ENCODE measurements at places on chromosomes 3 and 15.

GRCh38 chr3:122594025-122594424, 16.6 kb downstream of the PARP15 start:
- H3K4me1 ChIP-seq = no peaks in the 10 kb centered on the region
- H3K27ac ChIP-seq = no peak overlapping the region
- H3K27me3 ChIP-seq = no peaks in the 10 kb centered on the region
- H3K4me3 ChIP-seq = no peak overlapping the region

- H3K36me3 ChIP-seq = no peaks in the 10 kb centered on the region
- no peak overlapping the region for H3K4me3 ChIP-seq
- no peaks in the 10 kb centered on the region for H3K27me3 ChIP-seq
- H3K4me1 ChIP-seq = peaks cover 14% of the 10 kb centered on the region
- no peak overlapping the region for H3K27ac ChIP-seq
- peak; percentile 23 for DNase-seq
Measured at GRCh38 chr15:85030301-85030929, 48.8 kb downstream of the PDE8A start.

DNA sequence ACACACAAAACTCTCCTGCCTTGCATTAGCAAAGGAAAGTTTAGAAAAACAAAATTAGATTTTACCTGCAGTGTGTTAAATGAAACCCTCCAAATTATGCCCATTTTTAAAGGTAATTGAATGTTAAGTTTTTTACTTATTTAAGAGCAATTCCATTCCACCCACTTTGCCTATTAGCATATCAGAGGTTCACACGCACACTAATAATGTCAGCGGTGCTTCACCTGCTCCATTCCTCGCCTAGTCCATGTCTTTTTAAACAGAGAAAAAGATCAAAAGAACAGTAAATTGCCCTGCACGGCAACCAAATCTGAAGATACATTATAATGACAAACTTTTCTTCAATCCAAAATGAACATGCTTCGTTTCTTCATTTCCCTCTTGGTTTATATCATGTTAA, 97.3 kb upstream of the LRRN1 start:
- H3K4me1 ChIP-seq = no peaks in the 10 kb centered on the region
- no peaks in the 10 kb centered on the region for H3K36me3 ChIP-seq
- H3K4me3 ChIP-seq = no peak overlapping the region
- H3K27ac ChIP-seq = no peak overlapping the region
- DNase-seq = no peak

DNA sequence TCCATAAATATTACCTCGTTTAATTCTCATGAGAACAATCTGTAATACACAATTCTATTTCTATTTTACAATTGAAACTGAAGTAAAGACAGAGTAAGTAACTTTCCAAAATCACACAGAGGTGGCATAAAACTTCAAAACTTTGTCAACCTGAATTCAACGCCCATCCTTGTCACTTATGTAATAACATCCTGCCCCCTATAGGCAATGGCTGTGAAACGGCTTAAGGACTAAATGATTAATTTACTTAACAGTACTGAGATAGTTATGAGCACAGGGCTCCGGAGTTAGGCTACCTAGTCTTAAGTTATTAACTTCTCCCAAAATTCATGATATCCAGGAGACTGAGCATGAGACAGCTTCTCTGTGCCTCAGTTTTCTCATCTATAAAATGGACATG, 293.1 kb upstream of the CHRM5 start:
- no peaks in the 10 kb centered on the region for H3K27me3 ChIP-seq
- no peak overlapping the region for H3K4me3 ChIP-seq
- H3K36me3 ChIP-seq = no peaks in the 10 kb centered on the region
- peak; percentile 66 for DNase-seq
- H3K4me1 ChIP-seq = no peaks in the 10 kb centered on the region

GRCh38 chr3:18716101-18716500, 291.0 kb upstream of the SATB1 start:
- DNase-seq = no peak
- no peaks in the 10 kb centered on the region for H3K36me3 ChIP-seq
- no peak overlapping the region for H3K27ac ChIP-seq
- no peaks in the 10 kb centered on the region for H3K4me1 ChIP-seq
- no peak overlapping the region for H3K4me3 ChIP-seq

DNA sequence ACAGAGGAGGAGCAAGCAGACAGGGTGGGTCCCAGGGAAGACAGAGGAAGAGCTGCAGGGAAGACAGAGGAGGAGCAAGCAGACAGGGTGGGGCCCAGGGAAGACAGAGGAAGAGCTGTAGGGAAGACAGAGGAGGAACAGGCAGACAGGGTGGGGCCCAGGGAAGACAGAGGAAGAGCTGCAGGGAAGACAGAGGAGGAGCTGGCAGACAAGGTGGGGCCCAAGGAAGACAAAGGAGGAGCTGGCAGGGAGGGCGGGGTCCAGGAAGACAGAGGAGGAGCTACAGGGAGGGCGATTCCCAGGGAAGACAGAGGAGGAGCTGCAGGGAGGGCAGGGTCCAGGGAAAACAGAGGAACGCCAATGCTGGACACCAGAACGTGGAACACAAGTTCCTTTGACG, 66.5 kb downstream of the PLXNA1 start:
- no peaks in the 10 kb centered on the region for H3K4me1 ChIP-seq
- no peak overlapping the region for H3K4me3 ChIP-seq
- DNase-seq = no peak
- no peaks in the 10 kb centered on the region for H3K27me3 ChIP-seq
- H3K36me3 ChIP-seq = no peaks in the 10 kb centered on the region

DNA sequence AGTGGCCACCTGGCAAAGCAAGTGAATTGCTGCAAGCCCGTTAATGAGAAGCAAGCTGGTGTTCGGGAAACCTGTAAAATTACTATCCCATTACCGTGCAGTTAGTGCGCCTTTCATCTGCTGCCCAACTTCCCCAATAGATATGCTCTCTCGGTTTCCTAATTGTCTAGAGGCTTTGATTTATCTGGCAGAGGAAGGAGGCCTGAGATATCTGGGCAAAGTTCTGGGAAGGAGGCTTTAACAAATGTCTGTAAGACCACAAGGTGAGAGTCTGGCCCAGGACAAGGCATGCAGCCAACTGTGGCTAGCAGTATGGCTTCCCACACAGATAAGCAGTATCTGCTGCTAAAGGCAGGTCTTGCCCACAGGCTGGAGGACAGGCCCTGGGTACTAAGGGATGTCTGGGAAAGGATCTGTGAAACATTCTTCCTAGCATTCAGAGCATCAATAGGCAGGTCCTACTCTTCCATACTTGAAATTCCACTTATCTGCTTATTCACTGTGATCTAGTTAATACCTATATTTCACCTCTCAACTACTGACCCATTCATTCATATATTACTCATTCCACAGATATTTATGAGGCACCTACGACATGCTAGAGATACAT, 130.0 kb upstream of the SLC2A2 start:
- no peak overlapping the region for H3K27ac ChIP-seq
- DNase-seq = no peak
- no peaks in the 10 kb centered on the region for H3K4me1 ChIP-seq
- H3K36me3 ChIP-seq = peaks cover 9% of the 10 kb centered on the region
- H3K27me3 ChIP-seq = no peaks in the 10 kb centered on the region
- no peak overlapping the region for H3K4me3 ChIP-seq

DNA sequence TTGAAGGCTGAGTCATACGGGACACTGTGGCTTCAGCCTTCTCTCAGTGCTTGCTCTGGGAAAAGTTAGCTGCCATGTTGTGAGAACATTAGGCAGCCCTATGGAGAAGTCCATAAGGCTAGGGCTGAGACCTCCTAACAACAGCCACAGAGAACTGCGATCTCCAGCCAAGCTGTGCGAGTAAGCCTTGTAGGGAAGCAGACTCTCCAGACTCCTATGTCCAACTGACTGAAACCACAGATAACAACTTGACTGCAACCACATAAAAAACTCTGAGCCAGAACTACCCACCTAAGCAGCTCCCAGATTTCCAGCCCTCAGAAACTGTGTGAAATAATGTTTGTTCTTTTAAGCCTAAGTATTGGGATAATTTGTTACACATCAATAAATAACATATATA, 40.7 kb downstream of the DENND6A start:
- peaks cover 9% of the 10 kb centered on the region for H3K36me3 ChIP-seq
- peak; percentile 17 for DNase-seq
- no peaks in the 10 kb centered on the region for H3K27me3 ChIP-seq
- H3K4me1 ChIP-seq = no peaks in the 10 kb centered on the region

GRCh38 chr3:36862076-36862755, 82.6 kb downstream of the TRANK1 start:
- H3K27me3 ChIP-seq = no peaks in the 10 kb centered on the region
- no peak overlapping the region for H3K27ac ChIP-seq
- H3K4me3 ChIP-seq = no peak overlapping the region
- peaks cover 32% of the 10 kb centered on the region for H3K36me3 ChIP-seq
- no peak for DNase-seq
- peaks cover 5% of the 10 kb centered on the region for H3K4me1 ChIP-seq

DNA sequence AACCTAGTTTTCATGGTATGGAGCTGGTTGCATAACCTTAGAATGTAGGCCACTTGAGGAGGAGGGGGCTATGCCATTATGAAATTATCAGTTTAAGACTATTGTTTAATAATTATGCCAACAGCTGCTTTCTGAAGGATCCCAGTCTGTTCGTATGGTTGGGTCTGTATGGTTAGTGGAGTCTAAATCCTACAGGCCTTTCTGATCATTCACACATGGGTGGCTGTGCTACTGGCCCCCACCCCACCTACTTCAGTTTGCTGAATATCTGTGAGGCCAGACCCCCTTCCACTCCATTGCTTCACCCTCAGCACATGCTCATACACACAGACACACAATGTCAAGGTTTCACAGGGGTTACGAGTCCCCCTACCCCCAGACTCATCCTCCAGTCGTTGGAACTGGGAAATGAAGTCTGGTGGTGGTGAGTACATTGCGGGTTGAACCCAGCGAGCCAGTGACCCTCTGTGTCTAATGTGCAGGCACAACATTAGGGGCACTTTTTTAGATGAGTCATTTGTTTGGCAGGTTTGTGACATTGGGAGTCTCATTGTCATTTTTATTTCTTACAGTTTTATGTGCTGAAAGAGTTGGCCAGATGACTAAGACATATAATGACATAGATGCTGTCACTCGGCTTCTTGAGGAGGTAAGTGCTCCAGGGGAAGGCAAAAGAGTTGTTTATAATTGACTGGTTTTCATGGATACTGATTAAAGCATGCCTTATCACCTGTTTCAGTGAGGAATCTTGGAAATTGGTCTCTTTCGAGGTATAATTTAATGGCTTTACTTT, 85.3 kb downstream of the TRAK1 start:
- H3K36me3 ChIP-seq = peaks cover 12% of the 10 kb centered on the region
- no peaks in the 10 kb centered on the region for H3K27me3 ChIP-seq
- H3K4me3 ChIP-seq = no peak overlapping the region

DNA sequence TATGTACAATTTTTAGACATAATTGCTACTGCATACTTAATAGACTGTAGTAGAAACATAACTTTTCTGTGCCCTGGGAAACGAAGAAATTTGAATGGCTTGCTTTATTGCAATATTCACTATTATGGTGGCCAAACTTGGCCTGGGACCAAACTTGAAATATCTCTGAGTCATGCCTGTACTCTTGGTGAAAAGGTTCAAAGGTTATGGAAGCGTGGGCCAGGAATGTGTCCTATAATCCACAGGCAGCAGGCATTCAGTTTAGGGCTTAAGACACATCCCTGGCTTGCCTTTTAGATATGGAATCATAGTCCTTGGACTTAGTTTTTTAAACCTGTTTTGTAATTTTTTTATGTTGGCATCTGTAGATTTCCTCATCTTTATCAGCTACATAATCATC, 124.3 kb downstream of the LRIG1 start:
- H3K4me1 ChIP-seq = no peaks in the 10 kb centered on the region
- DNase-seq = no peak
- H3K27me3 ChIP-seq = no peaks in the 10 kb centered on the region
- H3K36me3 ChIP-seq = peaks cover 39% of the 10 kb centered on the region

DNA sequence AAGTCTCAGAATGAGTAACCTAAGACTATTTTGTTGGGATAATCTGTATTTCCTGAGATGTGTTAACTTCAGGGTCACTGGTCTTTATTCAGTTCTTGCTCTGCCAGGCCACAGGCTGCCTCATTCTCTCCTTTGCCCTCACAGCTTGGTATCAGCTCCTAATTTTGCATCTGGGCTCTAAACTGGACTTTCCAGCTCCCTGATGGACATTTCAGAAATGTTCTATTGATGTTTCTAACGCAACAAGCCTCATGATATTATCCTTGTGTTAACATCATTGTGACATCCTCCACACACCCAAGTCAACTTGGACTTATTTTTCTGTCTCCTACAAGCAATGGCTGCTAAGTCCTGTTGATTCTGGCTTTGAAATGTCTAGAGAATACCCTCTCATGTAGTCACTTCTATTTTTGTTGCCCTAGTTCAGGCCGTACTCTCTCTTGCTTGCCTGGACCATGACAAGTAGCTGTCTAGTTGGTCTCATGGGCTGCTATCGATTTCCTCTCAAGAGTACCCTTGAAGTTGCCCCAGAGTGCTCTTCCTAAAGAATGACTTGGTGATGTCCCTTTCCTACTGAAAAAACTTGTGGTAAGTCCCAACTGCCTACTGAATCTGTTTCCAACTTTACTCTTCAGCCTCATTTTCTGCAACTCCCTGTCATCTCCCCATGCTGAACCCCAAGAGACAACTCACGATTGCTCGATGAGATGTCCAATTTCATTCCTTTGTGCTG, 52.7 kb downstream of the CHST2 start:
- H3K4me1 ChIP-seq = peaks cover 19% of the 10 kb centered on the region
- H3K27me3 ChIP-seq = no peaks in the 10 kb centered on the region
- DNase-seq = no peak
- H3K27ac ChIP-seq = no peak overlapping the region

- H3K27me3 ChIP-seq = no peaks in the 10 kb centered on the region
- peaks cover 5% of the 10 kb centered on the region for H3K36me3 ChIP-seq
- H3K27ac ChIP-seq = no peak overlapping the region
- H3K4me1 ChIP-seq = peaks cover 4% of the 10 kb centered on the region
- H3K4me3 ChIP-seq = no peak overlapping the region
- no peak for DNase-seq
Measured at GRCh38 chr15:49164865-49165264, 5.2 kb upstream of the GALK2 start.

GRCh38 chr3:36227980-36228379, 152.3 kb upstream of the STAC start:
- no peaks in the 10 kb centered on the region for H3K4me1 ChIP-seq
- no peak overlapping the region for H3K27ac ChIP-seq
- DNase-seq = peak; percentile 76
- H3K36me3 ChIP-seq = no peaks in the 10 kb centered on the region

DNA sequence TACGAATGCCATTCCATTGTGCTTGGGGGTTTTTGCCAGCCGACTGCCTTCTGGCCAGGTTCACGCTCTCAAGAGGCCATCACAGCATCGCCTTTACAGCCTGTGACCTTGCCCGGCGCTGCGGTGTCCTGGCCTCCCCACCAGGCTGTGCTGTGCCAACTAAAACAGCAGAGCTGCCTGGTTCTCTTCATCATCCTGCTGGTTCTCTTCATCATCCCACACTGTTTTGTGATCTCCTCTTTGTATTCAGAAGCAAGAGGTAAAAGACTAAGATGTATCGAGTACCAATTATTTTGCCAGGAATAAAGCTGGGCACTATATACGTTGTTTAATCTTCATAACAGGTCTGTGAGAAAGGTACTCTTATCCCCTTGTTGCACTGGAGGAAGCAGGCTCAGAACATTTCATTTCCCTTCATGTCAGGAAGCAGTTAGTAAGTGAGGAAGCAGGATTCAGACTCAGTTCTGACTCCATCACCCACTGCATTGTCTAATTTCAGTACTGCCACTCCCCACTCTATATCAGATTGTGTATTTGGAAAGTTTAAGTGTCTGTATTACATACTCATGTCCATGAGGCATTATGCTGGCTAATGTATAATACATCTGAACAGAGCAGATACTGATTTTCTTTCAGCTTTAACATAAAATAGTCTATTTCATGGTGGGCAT, 92.7 kb downstream of the LRRC28 start:
- no peak overlapping the region for H3K4me3 ChIP-seq
- H3K4me1 ChIP-seq = no peaks in the 10 kb centered on the region
- H3K27me3 ChIP-seq = no peaks in the 10 kb centered on the region
- no peak overlapping the region for H3K27ac ChIP-seq
- no peaks in the 10 kb centered on the region for H3K36me3 ChIP-seq

All from common myeloid progenitor, CD34-positive (primary cell).